CD4-positive, alpha-beta T cell treated with Interleukin-17A for 4 hours (primary cell): ENCODE measurements at places on chromosomes 11 and 22.

DNA sequence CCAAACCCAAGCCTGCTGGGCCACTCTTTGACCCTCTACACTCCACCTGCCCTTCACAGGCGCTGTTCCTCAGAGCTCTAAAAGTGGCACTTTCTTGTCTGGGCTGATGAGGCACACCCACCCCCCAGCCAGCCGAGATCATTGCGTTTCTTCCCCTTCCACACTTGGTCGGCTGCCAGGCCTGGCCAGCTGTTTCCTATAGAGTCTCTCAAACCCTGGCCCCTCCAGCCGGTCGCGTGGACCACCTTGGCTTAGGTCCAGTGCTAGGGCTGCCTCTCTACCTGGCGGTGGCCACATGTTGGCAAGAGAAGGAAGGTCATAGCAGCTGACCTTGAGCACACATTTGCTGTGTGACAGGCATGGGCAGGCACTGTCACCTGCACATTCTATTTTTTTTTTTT lies 60.6 kb downstream of the PPP6R2 start:
- DNase-seq = no peak

DNA sequence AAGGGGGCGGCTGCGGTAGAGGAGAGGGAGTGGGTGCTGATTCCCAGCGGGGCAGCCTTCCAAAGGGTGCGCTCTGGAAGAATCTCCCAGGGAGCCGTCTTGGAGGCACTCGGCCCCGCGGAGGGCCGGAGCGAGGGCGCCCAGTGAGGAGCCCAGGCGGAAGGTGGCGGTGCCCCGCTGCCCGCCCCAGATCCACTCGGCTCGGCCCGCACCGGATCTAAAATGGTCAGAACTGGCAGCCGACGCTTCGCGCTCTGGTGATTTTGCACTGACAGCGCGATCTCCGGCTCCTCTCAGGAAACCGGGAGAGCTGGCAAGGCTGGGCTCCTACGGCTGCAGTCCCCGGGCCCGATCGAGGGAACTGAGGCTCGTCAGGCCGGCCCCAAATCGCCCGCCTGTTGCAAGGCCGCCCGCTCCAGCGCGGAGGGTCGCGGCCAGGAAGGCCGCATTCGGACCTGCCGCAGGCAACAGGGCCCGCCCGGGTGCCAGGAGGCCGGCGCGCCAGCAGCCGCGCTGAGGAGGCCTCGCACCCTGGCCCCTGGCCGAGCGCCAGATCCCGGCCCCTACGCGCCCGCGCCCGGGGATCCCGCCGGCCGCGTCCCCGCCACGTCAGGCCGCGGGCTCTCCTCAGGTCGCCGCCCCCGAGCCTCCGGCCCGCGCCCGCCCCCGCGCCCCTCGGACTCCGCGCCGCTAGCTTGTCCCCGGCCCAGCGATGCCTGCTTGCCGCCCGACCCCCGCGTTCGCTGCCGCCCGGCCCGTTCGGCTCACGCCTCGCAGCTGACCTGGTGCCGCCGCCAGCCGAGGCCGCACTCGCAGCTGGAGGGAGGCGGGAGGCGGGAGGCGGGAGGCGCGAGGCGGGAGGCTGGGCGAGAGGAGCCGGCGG lies at the start of gene KLHL22:
KLHL22 (minus strand) TSS at position 818 of the 883 bp plus-strand sequence. CDS start 6,584 bp downstream, outside the sequence.
- DNase-seq = peak; percentile 51

GRCh38 chr11:20448834-20449233 lies 61.3 kb downstream of the PRMT3 start:
- no peak for DNase-seq

GRCh38 chr22:23691748-23692423 lies 1.1 kb downstream of the RGL4 start:
- DNase-seq = no peak

DNA sequence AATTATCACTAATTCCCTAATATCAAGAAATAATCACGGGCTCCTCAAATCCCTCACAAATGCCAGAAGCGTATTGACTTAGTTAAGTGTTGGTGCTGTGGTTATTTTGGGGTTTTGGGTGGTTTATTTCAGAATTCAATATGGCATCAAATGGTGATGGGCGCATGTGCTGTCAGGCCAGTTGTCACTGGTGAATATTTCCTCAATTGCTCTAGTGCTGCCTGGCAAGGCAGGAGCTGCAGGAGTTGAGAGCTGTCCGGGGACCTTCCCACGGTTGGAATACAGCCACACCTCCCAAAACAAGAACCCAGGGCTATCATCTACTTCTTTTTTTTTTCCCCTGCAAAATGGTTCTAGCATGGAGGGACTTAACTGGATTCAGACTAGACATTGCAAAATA lies 10.3 kb downstream of the IGLL5 start:
- no peak for DNase-seq

DNA sequence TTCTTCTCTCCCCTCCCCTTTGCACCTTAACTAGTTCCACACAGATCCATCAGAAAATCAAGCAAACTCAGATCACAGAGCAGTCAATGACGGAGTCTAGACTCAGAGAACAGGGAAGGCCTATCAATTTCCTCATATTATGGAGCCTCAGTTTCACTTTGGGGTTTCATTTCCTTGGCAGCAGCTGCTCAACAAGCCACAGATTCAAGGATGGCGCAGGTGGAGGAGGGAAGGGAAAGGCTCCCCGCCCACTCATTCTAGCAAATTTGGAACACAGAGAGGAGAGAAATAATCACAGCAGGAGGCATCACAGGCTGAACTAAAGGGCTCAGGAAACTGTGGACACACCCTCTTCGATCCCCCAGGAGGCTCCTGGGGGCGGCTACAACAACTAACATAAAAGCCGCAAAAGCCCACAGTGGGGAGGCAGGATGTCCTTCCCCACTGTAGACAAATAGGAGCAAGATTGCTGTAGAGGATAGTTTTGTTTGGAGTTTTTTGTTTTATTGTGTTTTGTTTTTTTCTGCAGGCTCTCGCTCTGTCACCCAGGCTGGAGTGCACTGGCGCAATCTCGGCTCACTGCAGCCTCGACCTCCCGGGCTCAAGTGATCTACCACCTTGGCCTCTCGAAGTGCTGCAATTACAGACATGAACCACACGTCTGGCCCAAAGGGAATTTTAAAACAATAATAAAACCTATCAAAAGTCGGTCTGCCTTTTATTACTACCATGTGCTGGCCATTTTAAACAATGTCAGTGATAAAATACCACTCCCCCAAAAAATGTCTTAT lies 3.4 kb downstream of the PLAAT3 start:
- DNase-seq = no peak

DNA sequence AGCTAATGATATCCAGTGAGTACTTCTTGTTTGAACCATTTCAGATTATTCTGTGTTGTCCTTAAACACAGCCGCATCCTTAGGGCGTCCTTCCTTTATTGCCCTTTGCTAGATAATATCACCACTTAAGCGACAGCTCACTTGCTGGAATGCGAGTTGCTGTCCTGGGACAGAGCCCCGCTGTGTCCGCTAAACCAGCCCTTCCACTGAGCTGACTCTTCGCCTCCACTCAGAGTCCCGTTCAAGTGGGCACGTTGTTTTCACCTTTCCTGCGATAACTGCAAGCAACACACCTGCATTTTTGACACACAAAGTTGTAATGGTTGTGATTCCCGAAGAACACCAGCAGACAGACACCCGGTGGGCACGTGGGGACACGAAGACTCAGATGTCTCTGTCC lies 140.0 kb downstream of the TBC1D22A start:
- DNase-seq = no peak

DNA sequence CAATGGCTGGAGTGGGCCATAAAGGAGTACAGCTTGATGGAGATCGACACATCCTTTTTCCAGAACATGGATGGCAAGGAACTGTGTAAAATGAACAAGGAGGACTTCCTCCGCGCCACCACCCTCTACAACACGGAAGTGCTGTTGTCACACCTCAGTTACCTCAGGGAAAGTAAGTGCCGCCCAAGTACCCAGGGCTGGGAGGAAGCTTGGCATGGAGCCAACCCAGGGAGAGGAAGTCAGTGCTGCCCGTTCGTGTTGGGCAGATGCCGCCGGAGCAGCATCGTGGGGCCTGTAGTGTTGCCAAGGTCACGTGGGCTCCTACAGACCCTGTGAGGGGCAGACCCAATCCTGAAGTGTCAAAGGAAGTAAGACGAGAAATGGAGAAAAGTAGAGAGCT lies 78.9 kb downstream of the FLI1 start:
- peak; percentile 73 for DNase-seq

DNA sequence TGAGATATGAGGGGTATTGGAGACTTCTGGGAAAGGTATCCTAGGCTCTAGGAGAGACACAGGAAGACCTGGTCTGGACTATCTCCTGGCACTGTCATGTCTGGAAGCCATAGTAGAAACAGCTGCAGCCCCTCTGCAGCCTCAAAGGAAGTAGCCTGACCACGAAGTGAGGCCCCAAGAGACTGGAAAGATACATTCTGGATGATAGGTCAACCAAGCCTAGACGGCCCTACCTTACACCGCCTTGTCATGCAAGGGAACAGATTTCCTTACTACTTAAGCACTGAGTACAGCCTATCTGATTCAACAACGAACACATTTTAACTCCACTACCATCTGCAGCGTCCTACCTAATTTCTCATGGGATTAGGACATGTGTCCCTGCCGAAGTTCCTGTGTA lies 31.1 kb downstream of the UQCR10 start:
- no peak for DNase-seq

- DNase-seq = no peak
Measured at GRCh38 chr11:70829134-70829885, 423.1 kb downstream of the SHANK2 start.

DNA sequence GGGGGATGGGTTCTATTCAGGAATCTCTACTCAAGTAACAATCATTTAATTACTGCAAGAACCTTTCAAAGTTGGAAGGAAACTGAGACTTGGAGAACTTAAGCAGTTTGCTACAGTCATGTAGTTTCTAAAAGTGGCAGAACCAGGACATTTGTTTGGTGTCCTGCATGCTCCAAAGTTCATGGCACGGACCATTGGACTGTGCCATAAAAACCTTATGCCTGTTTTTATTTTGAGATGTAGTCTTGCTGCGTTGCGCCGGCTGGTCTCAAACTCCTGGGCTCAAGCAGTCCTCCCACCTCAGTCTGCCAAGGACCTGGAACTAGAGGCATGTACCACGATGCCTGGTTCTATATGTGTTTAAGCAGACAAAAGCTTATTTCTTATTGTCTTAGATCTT lies 18.6 kb upstream of the AIFM3 start:
- no peak for DNase-seq

GRCh38 chr22:44413211-44413610 lies 84.8 kb downstream of the RTL6 start:
- DNase-seq = no peak

GRCh38 chr11:9849389-9849788 lies 185.5 kb downstream of the SWAP70 start:
- no peak for DNase-seq

- DNase-seq = no peak
Measured at GRCh38 chr11:129319751-129320150, 55.9 kb upstream of the BARX2 start.

DNA sequence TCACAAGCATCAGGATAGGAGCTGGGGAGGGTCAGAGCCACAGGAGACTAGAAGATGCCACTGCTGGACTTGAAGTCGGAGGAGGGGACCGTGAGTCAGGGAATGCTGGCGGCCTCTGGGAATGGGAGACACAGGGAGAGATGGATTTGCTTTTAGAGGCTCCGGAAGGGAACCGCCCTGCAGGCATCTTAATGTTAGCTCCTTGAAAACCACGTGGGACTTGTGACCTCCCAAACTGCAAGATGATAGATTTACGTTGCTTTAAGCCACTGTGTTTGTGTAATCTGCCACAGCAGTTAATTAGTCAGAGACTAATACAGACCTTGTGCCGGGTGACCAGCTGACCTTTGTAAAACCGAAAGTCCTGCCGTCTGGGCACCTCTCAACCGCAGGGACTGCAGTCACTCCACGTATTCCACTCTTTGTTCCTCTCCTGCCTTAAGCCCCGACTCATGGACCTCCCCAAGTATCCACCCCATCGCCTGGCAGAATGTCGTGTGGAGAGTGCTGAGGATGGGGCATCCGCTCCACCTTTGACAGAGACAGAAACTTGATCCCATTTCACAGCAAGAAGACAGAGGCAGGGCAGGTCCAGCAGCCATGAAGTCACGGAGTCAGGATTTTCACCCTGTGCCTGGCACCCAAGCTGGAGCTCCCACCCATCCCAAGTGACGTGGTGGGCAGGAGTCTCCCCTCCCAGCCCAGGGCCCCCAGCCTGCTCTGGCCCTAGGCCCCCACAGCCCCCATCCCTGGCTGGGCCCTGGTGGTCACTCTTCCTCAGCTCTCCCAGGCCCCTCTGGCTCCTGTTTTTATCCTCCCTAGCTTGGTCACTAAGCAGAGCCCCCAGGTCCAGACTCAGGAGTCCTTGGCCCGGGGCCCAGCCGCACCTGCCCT lies 19.4 kb upstream of the CTSD start:
- DNase-seq = no peak
